Aorta (tissue), 5 donors: ENCODE measurements at places on chromosomes 1 and 21.
A peak's percentile ranks its signal among the peaks of the same experiment; 100 is the strongest.

DNA sequence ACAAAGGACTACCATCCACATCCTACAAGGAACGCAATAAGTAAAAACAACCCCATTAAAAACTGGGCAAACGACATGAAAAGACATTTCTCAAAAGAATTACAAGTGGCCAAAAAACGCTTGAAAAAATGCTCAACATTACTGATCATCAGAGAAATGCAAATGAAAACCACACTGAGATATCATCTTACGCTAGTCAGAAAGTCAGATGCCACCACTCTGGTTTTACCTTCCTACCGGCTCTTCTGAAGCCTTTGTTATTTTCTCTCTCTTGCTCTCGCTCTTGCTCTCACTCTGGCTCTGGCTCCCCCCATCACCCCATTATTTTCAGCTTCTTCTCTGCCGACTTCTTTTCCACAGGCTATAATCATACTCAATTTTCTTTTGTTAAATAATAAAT lies 38.8 kb downstream of the VPS45 start:
- no peak for DNase-seq

GRCh38 chr1:109253803-109254620 lies 4.7 kb downstream of the CELSR2 start:
- DNase-seq: peak; percentile 54

DNA sequence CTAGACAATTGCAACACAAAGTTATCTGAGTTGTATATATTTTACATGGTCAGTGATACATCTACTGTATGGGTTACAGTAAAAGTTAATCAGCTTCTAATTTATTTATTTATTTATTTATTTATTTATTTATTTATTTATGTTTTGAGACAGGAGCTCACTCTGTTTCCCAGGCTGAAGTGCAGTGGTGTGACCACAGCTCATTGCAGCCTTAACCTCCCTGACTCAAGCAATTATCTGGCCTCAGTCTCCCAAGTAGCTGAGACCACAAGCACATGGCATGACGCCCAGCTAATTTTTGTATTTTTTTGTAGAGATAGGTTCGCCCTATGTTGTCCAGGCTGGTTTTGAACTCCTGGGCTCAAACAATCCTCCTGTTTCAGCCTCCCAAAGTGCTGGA lies 241.6 kb downstream of the PTPRC start:
- no peak for DNase-seq

DNA sequence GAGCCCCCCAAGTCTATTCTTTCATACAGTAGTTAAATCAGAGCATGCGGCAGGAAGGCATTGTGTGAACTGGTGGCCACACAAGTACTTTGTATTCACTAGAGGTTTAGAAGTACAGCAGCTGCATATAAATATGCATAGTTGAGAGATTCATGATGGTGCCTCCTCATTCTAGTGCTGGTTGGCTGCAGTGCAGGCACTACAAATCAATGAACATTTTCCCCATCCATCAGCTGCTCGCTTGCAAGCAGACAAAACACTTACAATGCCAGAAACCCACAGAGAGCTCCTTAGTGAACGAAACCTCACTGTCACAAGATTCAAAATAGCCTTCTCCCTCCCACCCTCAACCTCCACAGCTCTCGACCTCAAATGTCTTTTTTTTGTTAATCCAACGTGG lies 726.2 kb downstream of the USP25 start:
- no peak for DNase-seq

DNA sequence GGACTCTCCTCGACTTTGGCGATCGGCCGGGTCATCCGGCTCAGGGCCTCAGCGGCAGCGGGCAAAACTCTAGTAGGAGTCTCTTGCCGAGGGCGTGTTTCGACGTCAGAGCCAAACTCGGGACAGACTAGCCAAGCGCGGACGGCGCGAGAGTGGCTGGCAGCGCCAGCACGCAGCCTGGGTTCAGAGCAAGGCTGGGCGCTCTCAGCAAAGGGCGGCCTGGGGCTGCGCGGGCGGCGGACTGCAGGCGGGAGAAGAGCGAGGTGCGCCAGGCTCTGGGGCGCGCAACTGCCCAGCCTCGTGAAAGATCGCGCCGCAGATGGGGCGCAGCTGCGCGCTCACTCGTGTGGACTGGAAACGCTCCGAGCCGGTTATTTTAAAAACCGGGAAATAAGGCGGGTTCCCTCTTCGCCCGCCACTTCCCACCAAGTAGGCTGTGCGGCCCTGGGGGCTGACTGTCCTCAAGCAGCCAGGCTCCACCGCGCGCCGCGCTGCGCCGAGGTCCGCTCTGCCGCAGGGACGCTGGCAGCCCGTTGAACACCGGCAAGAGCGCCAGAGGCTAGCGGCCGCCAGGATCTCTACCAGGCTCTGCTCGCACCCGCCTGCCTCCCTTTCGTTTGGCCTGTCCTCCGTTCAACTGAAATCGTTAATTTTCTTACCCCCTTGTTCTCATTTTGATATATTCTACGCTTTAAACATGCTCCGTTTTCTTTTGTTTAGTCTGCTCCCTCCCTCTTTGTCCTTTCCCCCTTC lies 2.4 kb downstream of the ALX3 start:
- no peak for DNase-seq

GRCh38 chr1:52676249-52676903 lies 21.8 kb downstream of the COA7 start:
- no peak for DNase-seq

- no peak for DNase-seq
Observed at GRCh38 chr1:175148068-175148467, 44.5 kb downstream of the KIAA0040 start.

DNA sequence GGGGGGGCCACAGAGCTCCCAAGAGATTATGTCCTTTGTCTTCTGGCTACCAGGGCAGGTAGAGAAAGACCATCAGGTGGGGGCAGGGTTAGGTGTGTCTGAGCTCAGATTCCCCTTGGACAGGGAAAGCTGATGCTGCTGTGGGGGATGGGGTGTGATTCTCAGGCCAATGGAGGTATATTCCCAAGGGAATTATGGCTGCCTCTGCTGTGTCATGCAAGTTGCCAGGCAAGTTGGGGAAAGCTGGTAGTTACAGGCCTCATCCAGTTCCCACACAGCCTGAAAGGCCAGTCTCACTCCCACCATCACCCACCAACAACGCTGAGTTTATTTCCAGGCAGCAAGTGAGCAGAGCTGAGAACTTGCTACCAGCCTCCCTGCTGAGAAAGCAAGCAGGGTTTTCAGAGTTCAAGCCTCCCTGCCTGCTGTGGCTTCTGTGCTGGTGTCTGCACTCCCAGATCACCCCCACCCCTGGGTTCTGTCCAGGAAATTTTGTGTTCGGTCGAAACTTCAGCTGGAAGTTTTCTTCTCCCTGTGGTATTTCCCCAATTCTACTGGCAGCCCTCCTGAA lies 21.3 kb downstream of the IFI16 start:
- DNase-seq: peak; percentile 39

GRCh38 chr21:17554679-17555465 lies 42.0 kb downstream of the CXADR start:
- no peak for DNase-seq

DNA sequence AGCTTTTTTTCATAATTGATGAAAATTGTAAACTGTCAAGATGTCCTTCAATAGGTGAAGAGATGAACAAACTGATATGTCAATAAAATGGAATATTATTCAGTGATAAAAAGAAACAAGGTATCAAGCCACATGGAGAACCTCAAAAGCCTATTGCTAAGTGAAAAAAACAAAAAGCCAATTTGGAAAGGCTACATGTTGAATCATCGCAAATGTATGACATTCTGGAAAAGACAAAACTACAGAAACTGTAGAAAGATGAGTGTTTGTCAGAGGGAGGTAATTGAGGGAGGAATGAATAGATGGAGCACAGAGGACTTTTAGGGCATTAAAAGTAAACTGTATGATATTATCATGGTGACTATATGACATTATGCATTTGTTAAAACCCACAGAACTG lies 34.5 kb upstream of the USP25 start:
- no peak for DNase-seq

DNA sequence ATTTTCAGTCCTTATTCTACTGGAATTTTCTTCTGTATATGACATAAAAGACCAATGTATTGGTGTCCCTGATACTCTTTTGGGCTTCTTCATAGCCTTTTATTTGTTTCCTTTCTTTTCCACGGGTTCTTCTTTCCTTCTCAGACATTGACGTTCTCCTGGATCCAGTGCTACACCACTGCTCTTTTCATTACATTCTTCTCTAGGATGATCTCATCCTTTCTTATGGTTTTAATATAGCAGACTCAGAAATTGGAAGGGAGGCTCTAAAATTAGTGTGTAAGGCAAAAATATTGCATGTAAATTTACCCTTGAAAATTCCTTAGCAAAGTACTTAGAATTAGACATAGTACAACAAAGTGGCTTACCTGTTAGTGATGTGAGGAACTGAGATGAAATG lies 65.3 kb downstream of the SELENOF start:
- no peak for DNase-seq

DNA sequence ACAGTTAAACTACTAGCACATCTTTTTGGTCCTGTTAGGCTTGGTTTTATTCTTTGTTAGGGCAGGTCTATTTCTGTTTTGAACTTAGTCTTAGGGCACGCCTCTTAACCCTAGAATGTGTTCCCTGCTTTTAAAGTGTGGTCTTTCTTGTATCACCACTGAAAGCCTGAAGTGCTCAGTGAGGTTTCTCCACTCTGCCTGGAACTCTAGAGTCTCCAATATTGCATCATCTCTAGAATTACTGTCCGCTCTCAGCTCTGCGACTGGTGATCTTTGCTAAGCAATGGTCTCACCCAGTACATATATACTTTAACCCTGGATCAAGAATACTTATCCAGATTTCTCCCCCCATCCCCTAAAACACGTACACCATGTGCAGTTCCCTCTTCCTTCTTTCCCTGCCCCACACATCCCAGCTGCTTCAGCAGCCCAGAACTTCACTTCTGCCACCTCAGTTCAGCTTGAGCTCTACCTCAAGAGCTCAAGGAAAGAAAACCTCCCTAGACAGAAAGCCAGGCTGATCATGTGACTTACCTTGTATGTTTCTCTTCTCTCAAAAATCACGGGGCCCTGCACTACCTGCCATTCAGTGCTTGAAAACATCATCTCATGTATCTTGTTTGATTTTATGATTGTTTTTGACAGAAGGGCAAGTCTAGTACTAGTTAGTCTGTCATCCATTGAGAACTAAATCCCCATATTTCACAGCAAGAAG lies 59.9 kb downstream of the TENT5C start:
- DNase-seq: no peak

GRCh38 chr1:168676029-168676812 lies 52.8 kb downstream of the DPT start:
- no peak for DNase-seq

- DNase-seq: no peak
Observed at GRCh38 chr1:168386492-168386891, 105.8 kb downstream of the TBX19 start.

DNA sequence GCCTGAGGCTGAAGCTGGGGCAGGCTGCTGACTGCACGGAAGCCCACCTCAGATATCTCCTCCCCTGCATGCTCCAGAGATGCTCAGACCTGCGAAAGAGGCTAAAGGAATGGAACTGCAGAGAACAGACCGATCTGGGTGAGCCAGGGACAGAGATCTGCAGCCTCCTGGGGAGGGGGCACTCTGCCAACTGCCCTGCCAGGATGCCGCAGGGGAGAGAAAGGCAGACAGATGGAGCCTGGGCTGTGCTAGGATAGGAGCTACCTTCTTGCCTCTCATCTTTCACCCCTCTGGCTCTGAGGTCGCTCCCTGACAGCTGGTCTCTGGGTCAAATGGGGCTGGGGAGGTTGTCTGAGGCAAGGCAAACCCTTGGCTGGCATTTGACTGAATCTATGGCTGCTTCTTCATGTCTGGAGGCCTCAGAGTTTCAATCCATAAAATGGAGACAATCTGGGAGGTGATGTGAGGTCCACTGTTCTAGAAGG lies 238.2 kb downstream of the GRIK3 start:
- DNase-seq: no peak
